ENCODE measurements at places on chromosomes 6 and 20.
A peak's percentile ranks its signal among the peaks of the same experiment; 100 is the strongest.

GRCh38 chr6:16712931-16713484 is 48.3 kb downstream of the ATXN1 start:
- no peak for DNase-seq

GRCh38 chr20:5835871-5836270 is 85.7 kb downstream of the SHLD1 start:
- DNase-seq: no peak

DNA sequence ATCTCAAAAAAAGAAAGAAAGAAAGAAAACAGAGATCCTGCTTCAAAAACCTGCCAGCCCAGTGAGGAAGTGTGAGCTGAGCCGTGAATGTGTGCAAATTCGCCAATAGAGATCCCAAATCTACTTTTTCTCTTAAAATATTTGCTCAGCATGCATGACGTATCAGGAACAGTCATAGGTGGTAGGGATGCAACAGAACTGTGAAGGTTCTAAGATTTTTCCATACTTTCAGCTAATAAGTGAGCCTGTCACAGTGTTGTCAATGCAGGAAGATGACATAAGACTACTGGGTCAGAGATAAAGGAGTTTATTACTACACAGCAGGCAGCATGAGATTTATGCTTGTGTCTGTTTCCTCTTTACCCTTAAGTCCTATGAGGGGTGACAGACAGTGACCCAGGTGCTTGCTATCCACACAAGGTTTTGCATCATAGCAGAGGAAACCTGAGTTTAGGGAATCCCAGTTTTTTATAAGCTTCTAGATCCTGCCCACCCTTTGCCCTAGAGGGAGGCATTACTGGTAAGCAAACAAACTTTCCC is 273.4 kb downstream of the BMP7 start:
- no peak for DNase-seq

DNA sequence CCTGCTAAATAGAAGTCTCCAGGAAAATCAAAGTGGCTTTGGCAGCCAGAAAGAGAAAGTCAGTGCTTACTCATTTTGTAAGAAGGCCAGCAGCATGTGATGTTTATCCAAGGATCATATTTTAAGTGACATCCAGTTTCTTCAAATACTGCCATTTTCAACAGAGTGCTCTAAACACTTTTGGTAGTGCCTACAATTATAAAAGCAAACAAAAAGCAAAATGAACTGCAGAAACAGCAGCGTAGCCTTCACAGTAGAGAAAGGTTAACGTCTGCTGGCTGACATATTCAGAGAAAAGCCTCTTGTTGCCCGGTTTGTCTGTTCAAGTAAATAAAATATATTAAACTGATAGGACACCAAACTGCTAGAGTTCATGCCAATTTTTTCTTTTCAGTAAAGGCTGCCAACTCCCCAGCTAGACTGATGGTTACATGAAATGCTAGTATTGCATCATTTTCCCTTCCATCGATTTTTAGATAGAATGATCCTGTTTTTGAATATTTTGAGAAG is 705.7 kb upstream of the SLC35B3 start:
- DNase-seq: no peak

DNA sequence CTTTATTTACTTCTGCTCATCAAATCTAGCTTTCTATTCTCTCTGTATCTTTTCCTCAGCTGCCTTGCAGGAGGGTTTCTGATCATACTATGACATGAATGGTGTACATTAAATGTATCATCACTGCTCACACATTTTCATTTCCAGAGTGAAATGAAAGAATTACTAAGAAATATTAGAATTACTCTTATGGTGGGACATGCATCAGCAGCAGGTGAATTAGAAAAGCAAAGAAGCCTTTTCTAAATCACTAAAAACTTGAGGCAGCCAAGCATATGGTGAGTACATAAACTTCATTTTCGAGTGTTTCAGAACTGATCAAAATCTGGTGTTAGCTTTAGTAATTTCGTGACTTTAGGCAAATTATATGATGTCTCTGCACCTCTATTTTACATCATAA is 23.6 kb downstream of the IL17A start:
- no peak for DNase-seq

DNA sequence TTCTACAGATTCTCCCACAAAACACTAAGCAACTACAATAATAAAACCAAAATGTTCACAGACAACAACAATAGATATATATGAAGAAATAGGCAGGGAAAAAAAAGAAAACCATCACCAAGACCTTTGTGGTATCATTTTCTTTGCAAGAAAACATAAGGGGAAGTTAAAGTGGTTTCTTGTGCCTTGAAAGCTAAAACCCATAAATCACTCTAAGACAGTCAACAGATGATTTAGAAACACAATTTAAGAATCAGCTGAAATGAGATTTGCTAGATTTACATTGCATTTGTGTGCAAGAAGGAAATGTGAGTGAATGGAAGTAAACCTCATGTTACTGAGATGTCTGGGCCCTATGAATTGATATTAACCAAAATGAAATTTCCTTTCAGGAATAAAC is 1265.4 kb upstream of the GJE1 start:
- DNase-seq: no peak

DNA sequence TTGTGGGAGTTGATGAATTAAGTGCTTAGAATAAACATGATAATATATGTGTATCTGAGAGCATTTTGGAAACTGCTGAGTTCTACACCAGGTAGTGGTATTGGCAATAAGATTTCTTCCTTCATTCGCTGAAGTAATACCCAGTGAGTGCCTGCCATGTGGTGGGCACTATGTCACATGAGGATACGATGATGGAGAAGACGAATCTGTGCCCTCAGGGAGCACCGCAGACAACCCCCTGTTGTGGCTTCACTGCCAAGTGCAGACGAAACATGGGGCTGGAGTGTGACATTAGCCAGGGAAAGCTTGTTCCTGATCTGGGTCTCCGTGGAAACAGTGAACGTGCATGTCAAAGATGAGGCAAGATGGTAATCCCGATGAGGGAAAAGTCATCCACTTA is 7.9 kb downstream of the ZNF76 start:
- DNase-seq: no peak

DNA sequence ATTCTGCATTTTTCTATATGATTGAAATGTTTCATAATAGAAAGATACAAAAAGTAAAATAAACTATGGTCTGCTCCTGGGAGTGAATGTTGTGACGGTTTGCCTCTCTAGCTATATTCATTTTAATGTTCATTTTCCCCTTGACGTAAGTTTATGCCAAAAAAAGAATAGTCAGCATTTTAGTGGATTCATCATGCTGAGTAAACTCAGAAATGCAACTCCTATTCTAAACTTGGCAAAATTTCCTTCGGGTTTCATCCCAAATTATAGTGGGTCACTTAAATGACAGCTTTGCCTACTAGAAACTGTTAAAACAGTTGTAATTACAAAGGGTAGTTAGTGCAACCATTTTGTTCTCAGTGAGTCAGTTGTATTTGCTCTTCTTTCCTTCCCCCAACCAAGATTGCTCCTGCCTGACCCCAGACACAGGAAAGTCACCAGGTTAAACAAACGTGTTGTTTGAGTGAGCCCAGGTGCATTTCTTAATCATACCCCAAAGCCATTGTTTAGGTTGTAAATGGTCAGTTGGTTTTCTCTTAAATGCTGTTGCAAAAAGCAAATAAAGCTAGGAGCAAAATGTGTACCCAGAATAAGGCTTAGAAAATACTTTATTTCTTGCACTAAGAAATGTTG is 482.3 kb upstream of the SOX4 start:
- DNase-seq: no peak

GRCh38 chr6:67768972-67769371 is 866.1 kb upstream of the ADGRB3 start:
- no peak for DNase-seq

DNA sequence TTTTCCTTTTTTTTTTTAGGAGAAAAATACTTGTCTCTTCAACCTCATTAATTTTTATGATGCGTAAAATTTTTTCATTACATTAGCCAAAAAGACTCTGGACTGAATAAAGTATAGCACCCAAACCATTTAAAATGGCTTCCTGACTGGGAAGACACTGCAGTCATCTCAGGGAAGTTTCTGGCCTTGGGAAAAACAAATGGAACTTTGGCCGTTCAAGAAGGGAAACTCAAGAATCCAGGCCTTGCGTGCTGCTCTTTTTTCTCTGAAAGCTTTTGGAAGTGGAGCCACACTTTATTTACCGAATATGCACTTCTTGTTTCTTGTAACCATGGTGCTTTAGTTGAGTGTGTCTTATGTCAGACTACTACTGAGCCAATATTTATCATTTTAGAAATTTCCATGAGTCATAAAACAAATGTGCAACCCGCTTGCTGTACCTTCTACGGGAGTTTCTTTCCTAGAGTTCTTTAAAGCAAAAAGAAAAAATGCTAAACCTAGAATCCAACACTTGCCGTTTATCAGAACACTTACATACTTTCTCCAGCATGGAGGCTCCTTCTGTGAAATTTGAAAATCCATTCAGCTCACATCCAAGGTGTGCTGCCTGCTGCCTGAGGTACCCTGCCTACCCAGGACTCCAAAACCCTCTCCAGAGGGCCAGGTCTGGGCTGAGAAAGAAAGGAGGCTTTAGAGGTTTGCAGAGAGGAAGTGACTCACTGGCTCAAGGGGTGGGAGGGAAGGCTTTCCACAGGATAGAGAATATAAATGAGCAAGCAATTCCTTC is 11.5 kb upstream of the DSTN start:
- DNase-seq: no peak

DNA sequence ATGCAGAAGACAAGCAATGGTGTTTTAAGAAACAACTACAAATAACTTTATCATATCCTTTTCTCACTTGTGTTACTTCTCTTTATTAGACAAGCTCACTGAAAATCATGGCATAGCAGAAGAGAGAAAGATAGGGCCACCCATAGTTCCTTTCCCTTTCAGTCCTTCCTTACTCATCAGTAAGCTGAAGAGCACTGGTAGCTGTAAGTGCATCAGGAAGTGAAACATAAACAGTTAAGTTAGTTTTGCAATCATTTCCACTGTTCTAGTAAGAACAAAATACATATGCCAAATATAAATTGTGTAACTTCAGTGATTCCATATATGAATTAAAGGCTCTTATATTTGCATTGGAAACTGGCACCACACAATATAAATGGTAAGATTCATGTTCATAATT is 220.1 kb downstream of the HACE1 start:
- DNase-seq: no peak

- no peak for DNase-seq
These were observed 65.4 kb upstream of the SLC22A16 start for GRCh38 chr6:110541701-110542309.

GRCh38 chr6:114287461-114287860 is 55.4 kb downstream of the HS3ST5 start:
- no peak for DNase-seq

DNA sequence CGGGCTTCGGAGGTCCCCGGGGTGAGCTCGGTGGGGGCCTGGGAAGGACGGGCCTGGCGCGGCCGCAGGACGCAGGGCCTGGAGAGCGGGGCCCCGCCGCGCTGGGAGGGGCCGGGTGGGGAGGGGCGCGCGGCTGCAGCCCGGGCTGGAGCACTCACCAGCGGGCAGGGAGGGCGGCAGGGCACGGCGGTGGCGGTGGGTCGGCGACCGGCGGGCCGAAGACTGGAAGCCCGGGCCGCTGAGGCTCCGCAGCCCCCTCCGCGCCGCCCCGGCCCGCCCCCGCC is at the start of gene GATA5:
Gene GATA5, minus strand, starts transcription at position 224 of the 284 bp plus-strand sequence. CDS start 474 bp downstream, outside the sequence.
- DNase-seq: no peak

- no peak for DNase-seq
These were observed 98.3 kb downstream of the BMP7 start for GRCh38 chr20:57167971-57168701.

- no peak for DNase-seq
These were observed 109.8 kb downstream of the TRERF1 start for GRCh38 chr6:42341771-42342553.

GRCh38 chr6:6436366-6436765 is 115.9 kb upstream of the F13A1 start:
- no peak for DNase-seq

GRCh38 chr6:30626484-30627366 is at the start of gene ATAT1:
Gene ATAT1, plus strand, starts transcription at chr6:30626874.
- peak; percentile 82 for DNase-seq

- DNase-seq: no peak
These were observed 12.0 kb upstream of the UQCC2 start for GRCh38 chr6:33723371-33724085.

- no peak for DNase-seq
These were observed 43.7 kb downstream of the CDH22 start for GRCh38 chr20:46264391-46265266.

DNA sequence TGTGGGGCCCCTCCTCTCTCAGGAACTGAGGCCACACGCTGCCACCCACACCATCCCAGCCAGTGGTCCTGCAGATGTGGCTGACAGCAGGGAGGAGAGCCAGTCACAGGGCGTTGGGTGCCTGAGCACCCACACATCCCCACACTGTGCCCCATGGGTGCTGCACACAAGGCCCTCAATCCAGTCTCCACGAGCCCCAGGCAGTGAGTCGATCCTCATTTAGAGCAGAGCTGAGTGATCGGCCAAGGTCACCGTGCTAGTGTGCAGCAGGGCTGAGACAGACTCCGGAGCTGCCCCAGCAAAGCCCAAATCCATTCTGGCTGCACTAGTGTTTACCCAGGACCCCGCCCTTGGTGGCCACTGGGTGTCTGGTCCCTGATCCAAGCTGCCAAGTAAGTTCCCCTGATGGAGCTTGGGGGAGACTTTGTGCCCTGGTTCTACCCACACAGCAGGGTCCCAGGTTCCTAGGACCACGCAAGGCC is 9.0 kb downstream of the C20orf203 start:
- DNase-seq: no peak

- DNase-seq: no peak
These were observed 35.3 kb downstream of the TAF11 start for GRCh38 chr6:34852406-34853085.

All from stimulated activated CD4-positive, alpha-beta T cell treated with anti-CD3 and anti-CD28 coated beads, Interleukin-1b, Interleukin-23, amount 100 ng/mL, for 1 hour (primary cell).